ENCODE measurements at places on chromosomes 2 and 18.

DNA sequence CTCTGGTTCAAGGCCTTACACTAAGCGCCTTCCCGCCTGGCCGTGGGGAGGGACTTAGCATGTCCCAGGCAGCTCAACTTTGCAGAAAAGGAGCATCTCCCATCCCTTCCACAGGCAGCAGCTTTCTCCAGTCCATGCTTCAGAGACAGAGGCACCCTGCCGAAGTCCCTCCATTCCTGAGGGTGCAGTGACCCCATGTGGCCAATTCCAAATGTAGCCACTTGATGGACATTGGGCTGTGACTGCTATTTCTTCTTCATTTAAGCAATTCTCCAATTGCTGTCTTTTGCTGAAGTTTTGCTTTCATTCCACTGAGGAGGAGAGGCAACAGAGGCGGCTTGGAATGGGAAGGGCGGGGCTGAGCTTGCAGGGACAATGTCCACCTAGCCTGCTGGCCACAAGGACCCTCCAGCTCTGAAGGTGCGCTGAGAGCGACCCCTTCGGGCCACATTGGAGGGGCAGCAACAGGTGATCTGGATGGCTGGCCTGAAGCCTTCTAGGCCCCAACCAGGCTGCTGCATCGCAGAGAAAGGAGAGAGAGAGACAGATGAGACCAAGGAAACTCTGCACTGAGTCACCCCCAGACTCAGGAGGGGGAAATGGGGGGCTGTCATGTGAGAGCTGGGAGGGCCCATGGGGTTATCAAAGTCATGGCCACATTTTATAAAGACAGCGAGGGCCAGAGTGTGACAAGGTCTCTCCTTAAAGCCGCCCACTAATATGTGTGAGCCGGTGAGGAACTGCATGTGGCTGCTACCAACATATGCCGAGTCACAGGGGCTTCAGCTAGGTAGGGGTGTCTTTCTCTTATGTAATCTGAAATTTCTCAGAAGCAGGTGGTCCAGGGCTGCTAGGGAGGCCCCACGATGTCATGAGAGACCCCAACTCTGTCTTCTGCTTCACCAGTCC is 61.3 kb downstream of the LONRF2 start:
- peak; percentile 25 for DNase-seq

GRCh38 chr2:102059151-102059550 is 67.4 kb downstream of the IL1R2 start:
- DNase-seq = no peak

GRCh38 chr18:11739893-11740292 is 50.8 kb downstream of the GNAL start:
- DNase-seq = no peak

- DNase-seq = no peak
Measured at GRCh38 chr2:1081451-1082225, 131.0 kb downstream of the SNTG2 start.
